ENCODE measurements at places on chromosomes 12 and 14. TPM values are rescaled to one million over a fixed set of nuclear protein-coding genes. Genes with fewer than 3 reads are reported as not detected.

Gene RDH12
- 0.40 TPM for total RNA-seq

Gene TAS2R46
- total RNA-seq: 1.6 TPM

- no peaks in the 10 kb centered on the region for H3K27me3 ChIP-seq
- no peak for DNase-seq
- no peaks in the 10 kb centered on the region for H3K4me1 ChIP-seq
- no peaks in the 10 kb centered on the region for H3K36me3 ChIP-seq
Measured at GRCh38 chr14:61337893-61338292, 16.5 kb downstream of the PRKCH start.

DNA sequence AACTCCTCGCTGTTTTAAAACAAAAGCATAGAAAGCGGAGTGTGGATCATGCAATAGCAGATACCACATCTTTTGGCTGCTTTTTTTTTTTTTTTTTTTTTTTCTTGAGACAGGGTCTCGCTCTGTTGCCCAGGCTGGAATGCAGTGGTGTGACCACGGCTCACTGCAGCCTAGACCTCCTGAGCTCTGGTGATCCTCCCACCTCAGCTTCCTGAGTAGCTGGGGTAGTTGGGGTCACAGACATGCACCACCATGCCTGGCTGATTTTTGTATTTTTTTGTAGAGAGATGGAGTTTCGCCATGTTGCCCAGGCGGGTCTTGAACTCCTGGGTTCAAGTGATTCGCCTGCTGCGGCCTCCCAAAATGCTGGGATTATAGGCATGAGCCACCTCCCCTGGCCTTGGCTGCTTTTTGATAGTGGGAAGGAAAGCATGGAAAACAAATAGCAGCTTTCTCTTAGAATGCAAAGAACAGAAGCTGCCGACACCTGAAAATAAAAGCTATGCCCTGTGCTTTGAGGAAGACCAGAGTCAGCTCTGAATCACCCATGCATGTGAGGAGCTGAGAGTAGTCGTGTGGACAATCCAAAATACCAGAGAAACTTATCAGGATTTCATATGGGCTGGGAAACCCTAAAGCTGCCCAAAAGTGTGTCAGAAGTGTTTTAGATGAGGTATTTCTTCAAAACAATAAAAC is 3.6 kb upstream of the ELK3 start:
- H3K36me3 ChIP-seq: no peaks in the 10 kb centered on the region
- no peak overlapping the region for H3K4me3 ChIP-seq
- H3K27me3 ChIP-seq: peaks cover 5% of the 10 kb centered on the region
- H3K27ac ChIP-seq: no peak overlapping the region
- H3K4me1 ChIP-seq: peaks cover 11% of the 10 kb centered on the region
- DNase-seq: no peak

GRCh38 chr12:122861587-122861970 is 26.3 kb downstream of the HIP1R start:
- peaks cover 37% of the 10 kb centered on the region for H3K4me1 ChIP-seq
- DNase-seq: no peak
- peaks cover 27% of the 10 kb centered on the region for H3K36me3 ChIP-seq
- H3K4me3 ChIP-seq: no peak overlapping the region

Gene SLC4A8
- total RNA-seq: 0.80 TPM

- H3K27me3 ChIP-seq: no peaks in the 10 kb centered on the region
- H3K4me3 ChIP-seq: no peak overlapping the region
- peaks cover 25% of the 10 kb centered on the region for H3K4me1 ChIP-seq
- H3K36me3 ChIP-seq: peaks cover 9% of the 10 kb centered on the region
- no peak for DNase-seq
Measured at GRCh38 chr12:103806803-103807202, 34.2 kb downstream of the NT5DC3 start.

Gene DRAM1
- 1.7 TPM for total RNA-seq

DNA sequence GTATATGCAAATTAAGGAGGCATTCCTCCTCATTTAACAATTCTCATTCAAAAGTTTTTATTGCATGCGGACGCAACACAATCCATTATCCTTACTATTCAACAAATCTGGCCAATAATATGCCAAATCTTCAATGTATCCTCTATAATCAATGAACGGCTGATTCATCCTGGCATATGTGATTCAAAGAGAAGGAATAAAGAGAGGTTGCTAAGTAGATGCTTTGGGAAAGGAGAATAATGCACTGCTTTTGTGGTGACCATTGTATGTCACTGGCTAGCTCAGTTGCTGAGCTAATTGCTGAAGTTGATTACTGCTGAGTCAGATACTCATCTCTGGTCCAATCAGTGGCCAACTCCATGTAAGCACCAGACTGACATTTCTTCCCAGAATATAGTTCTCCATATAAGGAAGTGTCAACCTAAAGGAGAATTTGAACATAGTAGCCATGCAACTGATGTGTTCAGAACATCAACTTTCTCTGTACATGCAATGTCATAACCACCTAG is 148.0 kb downstream of the PDZRN4 start:
- no peaks in the 10 kb centered on the region for H3K36me3 ChIP-seq
- H3K27ac ChIP-seq: no peak overlapping the region
- no peak for DNase-seq
- H3K4me1 ChIP-seq: no peaks in the 10 kb centered on the region
- no peaks in the 10 kb centered on the region for H3K27me3 ChIP-seq

GRCh38 chr12:106133136-106134087 is 5.3 kb downstream of the NUAK1 start:
- no peak for DNase-seq
- peaks cover 54% of the 10 kb centered on the region for H3K4me1 ChIP-seq
- no peak overlapping the region for H3K27ac ChIP-seq
- H3K27me3 ChIP-seq: peaks cover 19% of the 10 kb centered on the region

- H3K27ac ChIP-seq: no peak overlapping the region
- H3K36me3 ChIP-seq: no peaks in the 10 kb centered on the region
- H3K4me1 ChIP-seq: no peaks in the 10 kb centered on the region
- no peaks in the 10 kb centered on the region for H3K27me3 ChIP-seq
- H3K4me3 ChIP-seq: no peak overlapping the region
- no peak for DNase-seq
Measured at GRCh38 chr12:67148265-67148664, 120.9 kb upstream of the CAND1 start.

Gene CLEC2D
- 8.5 TPM for total RNA-seq

GRCh38 chr12:59499774-59500173 is 96.1 kb upstream of the SLC16A7 start:
- DNase-seq: no peak
- no peaks in the 10 kb centered on the region for H3K4me1 ChIP-seq
- H3K4me3 ChIP-seq: no peak overlapping the region
- no peaks in the 10 kb centered on the region for H3K27me3 ChIP-seq
- no peak overlapping the region for H3K27ac ChIP-seq
- H3K36me3 ChIP-seq: no peaks in the 10 kb centered on the region

GRCh38 chr14:97331058-97331457 is 533.9 kb downstream of the VRK1 start:
- no peaks in the 10 kb centered on the region for H3K36me3 ChIP-seq
- H3K4me3 ChIP-seq: no peak overlapping the region
- H3K27me3 ChIP-seq: peaks cover 2% of the 10 kb centered on the region
- no peaks in the 10 kb centered on the region for H3K4me1 ChIP-seq
- DNase-seq: no peak

GRCh38 chr14:20683891-20684661 is at the start of gene RNASE4:
Gene RNASE4 (plus strand): TSS chr14:20684560. CDS start chr14:20699372, 14,812 bp downstream.
- no peaks in the 10 kb centered on the region for H3K36me3 ChIP-seq
- peak within 1 kb of the TSS; percentile 85 for H3K4me3 ChIP-seq
- H3K4me1 ChIP-seq: peaks cover 20% of the 10 kb centered on the region
- peak; percentile 90 for DNase-seq
- no peaks in the 10 kb centered on the region for H3K27me3 ChIP-seq
- H3K27ac ChIP-seq: peak within 1 kb of the TSS; percentile 100

Gene ALDH1L2
- total RNA-seq: 7.5 TPM

- peaks cover 4% of the 10 kb centered on the region for H3K27me3 ChIP-seq
- DNase-seq: no peak
- peaks cover 7% of the 10 kb centered on the region for H3K4me1 ChIP-seq
Measured at GRCh38 chr12:10151621-10152020, 20.3 kb downstream of the OLR1 start.

DNA sequence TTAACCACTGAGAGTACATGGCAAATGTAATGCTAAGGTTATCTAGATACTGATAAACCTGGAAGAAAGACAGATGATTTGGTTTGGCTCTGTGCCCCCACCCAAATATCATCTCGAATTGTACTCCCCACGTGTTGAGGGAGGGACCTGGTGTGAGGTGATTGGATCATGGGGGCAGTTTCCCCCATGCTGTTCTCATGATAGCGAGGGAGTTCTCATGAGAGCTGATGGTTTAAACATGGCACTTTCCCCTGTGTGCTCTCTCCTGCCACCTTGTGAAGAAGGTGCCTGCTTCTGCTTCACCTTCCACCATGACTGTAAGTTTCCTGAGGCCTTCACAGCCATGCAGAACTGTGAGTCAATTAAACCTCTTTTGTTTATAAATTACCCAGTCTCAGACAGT is 14.2 kb downstream of the NOXRED1 start:
- DNase-seq: no peak
- no peaks in the 10 kb centered on the region for H3K36me3 ChIP-seq
- no peaks in the 10 kb centered on the region for H3K27me3 ChIP-seq
- H3K4me3 ChIP-seq: no peak overlapping the region
- H3K4me1 ChIP-seq: no peaks in the 10 kb centered on the region

Gene MANSC4
- total RNA-seq: not detected

DNA sequence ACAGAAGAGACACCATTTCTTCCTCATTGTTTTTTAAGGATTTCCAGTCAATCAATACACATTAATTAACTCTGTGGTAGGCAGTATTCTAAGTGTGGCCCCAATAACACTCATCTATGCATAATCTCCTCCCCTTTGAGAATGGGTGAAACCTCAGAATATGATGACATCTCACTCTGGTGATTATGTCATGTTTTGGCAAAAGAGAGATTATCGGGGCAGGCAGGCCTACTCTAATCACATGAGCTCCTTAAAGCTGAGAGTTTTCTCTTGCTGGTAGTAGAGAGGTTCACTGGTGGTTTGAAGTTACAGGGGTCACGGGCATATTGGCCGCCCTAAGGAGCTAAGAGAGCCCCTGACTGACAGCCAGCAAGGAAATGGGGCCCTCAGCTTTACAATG is 7.1 kb upstream of the LGMN start:
- no peaks in the 10 kb centered on the region for H3K36me3 ChIP-seq
- DNase-seq: peak; percentile 21
- no peak overlapping the region for H3K4me3 ChIP-seq
- peaks cover 4% of the 10 kb centered on the region for H3K4me1 ChIP-seq
- no peaks in the 10 kb centered on the region for H3K27me3 ChIP-seq

Gene CAND1
- 86.7 TPM for total RNA-seq

Gene P2RX7
- 1.6 TPM for total RNA-seq

- H3K36me3 ChIP-seq: no peaks in the 10 kb centered on the region
- H3K27me3 ChIP-seq: peaks cover 3% of the 10 kb centered on the region
- peaks cover 10% of the 10 kb centered on the region for H3K4me1 ChIP-seq
- H3K27ac ChIP-seq: no peak overlapping the region
- DNase-seq: no peak
Measured at GRCh38 chr12:131093604-131093955, 139.9 kb downstream of the ADGRD1 start.

- H3K4me1 ChIP-seq: peaks cover 12% of the 10 kb centered on the region
- H3K4me3 ChIP-seq: no peak overlapping the region
- H3K27me3 ChIP-seq: no peaks in the 10 kb centered on the region
- H3K36me3 ChIP-seq: peaks cover 57% of the 10 kb centered on the region
Measured at GRCh38 chr12:46366771-46367170, 5.8 kb downstream of the SLC38A2 start.

Gene OTX2
- total RNA-seq: 0.04 TPM

Gene OR4E1
- not detected for total RNA-seq

- H3K4me3 ChIP-seq: no peak overlapping the region
- peaks cover 15% of the 10 kb centered on the region for H3K4me1 ChIP-seq
- peak; percentile 17 for DNase-seq
- H3K27ac ChIP-seq: no peak overlapping the region
Measured at GRCh38 chr14:100533656-100534485, 53.3 kb downstream of the BEGAIN start.

GRCh38 chr12:43011383-43011926 is 421.9 kb upstream of the PRICKLE1 start:
- H3K27ac ChIP-seq: no peak overlapping the region
- no peaks in the 10 kb centered on the region for H3K27me3 ChIP-seq
- H3K4me3 ChIP-seq: no peak overlapping the region
- no peaks in the 10 kb centered on the region for H3K4me1 ChIP-seq
- H3K36me3 ChIP-seq: no peaks in the 10 kb centered on the region
- DNase-seq: no peak

- peaks cover 44% of the 10 kb centered on the region for H3K4me1 ChIP-seq
- peak overlapping the region; percentile 23 for H3K4me3 ChIP-seq
- no peaks in the 10 kb centered on the region for H3K27me3 ChIP-seq
- no peaks in the 10 kb centered on the region for H3K36me3 ChIP-seq
Measured at GRCh38 chr12:13097491-13098011, 5.9 kb downstream of the GSG1 start.

Gene PYGL
- total RNA-seq: 25.8 TPM

Gene HVCN1
- 5.6 TPM for total RNA-seq

DNA sequence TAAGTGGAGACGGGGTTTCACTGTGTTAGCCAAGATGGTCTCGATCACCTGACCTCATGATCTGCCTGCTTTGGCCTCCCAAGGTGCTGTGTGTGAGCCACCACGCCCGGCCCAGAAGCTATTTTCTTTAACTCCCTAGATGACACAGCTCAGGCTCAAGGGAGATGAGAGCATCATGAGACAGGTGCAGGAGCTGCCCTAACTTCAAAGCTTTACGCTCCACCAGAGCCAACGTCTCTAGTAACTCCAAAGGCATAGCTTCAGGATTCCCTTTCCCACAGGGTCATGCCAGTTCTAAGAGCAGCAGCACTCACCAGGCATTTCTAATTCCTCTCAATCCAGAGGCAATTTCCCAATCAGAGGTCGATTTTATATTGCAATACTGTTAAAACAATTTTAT is 21.0 kb downstream of the NDUFA12 start:
- peaks cover 20% of the 10 kb centered on the region for H3K36me3 ChIP-seq
- H3K27ac ChIP-seq: no peak overlapping the region
- no peaks in the 10 kb centered on the region for H3K4me1 ChIP-seq
- H3K27me3 ChIP-seq: no peaks in the 10 kb centered on the region
- no peak for DNase-seq
- H3K4me3 ChIP-seq: no peak overlapping the region

- H3K27ac ChIP-seq: no peak overlapping the region
- H3K4me1 ChIP-seq: no peaks in the 10 kb centered on the region
- no peak for DNase-seq
- no peak overlapping the region for H3K4me3 ChIP-seq
Measured at GRCh38 chr12:32089156-32089555, 17.5 kb upstream of the BICD1 start.

GRCh38 chr14:34051966-34052657 is 101.2 kb upstream of the EGLN3 start:
- H3K27me3 ChIP-seq: no peaks in the 10 kb centered on the region
- peaks cover 30% of the 10 kb centered on the region for H3K4me1 ChIP-seq
- no peak overlapping the region for H3K4me3 ChIP-seq
- H3K27ac ChIP-seq: no peak overlapping the region
- DNase-seq: no peak
- H3K36me3 ChIP-seq: no peaks in the 10 kb centered on the region

DNA sequence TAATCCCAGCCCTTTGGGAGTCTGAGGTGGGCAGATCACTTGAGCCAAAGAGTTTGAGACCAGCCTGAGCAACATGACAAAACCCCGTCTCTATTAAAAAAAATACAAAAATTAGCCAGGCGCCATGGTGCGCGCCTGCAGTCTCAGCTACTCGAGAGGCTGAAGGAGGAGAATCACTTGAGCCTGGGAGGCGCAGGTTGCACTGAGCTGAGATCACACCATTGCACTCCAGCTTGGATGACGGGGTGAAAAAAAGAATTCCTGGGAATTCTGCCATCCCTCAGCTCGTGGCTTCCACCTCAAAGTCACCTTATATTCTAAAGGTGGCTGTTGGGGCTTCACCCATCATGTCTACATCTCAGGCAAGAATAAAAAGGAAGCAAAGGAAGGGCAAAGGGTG is 12.9 kb downstream of the BCL2L14 start:
- H3K36me3 ChIP-seq: no peaks in the 10 kb centered on the region
- no peak for DNase-seq
- H3K4me3 ChIP-seq: no peak overlapping the region

Gene LMNTD1
- total RNA-seq: 0.18 TPM

Gene MYF5
- total RNA-seq: 31.1 TPM

Gene STXBP6
- total RNA-seq: 21.4 TPM

Data from muscle of leg (tissue), 16 donors.